NCI-H146 (cell line): ENCODE measurements at places on chromosomes 6 and 20.

- peak; percentile 31 for DNase-seq
These were observed 123.3 kb upstream of the DUSP22 start for GRCh38 chr6:168865-169455.

DNA sequence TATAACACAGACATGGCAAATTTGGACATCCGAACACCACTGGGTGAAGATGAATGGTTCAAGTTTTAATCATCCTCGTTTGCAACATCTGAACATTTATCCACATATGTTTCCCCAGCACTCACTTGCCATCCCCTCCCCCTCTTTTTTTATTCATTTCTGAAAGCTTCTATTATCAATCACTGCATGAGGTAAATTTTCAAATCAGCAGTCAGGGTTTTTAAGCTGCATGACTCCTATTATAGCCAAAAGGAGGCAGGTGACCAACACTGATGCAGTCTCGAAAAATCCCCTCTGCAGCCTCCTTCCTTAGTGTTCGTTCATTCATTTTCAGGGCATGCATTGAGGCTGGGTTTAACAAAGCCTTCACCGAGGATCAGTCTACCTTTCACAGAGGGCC, 530.8 kb upstream of the JARID2 start:
- peak; percentile 55 for DNase-seq

DNA sequence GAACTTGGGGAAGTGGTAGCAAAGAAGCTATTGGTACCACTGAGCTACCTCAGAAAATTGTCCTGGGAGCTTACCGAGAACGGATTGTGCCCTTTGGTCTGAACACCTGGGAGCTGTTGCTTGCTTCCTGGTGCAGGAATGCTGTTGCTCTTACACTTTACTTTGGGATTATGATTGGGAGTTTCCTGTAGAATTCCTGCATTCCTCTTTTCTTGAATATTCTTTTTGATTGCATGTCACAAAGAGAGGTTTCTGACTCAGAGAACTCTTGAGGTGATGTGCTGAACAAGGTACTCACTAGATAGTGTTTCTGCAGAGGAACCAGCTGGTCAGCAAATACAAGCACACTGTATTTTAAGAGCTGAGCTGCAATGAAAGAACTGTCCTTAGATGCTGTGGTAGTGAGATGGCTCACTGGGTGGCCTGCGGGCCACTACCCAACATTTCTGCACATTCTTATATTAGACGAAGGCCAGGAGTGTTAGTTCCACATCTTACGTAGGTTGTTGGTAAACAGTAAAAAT, 35.0 kb downstream of the LRRC1 start:
- no peak for DNase-seq

DNA sequence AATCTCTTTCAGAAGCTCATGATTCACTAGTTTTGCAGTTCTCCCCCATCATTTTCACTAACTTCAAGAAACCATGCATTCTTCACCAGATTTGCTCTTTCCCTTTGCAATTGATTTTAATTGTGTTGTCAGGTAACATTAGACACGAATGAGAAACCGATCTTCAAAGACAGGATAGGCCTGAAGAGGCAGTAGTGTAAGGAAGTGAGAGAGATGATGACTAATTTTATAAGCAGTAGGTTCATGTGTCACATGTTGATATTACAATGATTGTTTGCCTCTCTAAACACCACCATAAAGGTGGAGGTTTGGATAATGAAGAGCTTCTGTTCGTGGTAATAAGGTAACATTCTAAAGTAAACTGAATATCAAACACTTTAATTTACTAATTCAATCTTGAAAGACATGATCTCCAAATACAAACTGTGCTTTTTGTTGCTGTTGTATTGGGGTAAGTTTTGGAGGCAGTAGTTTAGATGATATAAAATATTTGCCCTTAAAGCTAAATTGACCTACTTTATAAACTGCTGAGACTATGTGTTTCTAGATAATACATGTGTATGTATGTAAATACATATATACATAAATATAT, 207.2 kb downstream of the PHACTR1 start:
- DNase-seq = no peak

GRCh38 chr20:48563191-48563870, 264.5 kb downstream of the PREX1 start:
- no peak for DNase-seq

GRCh38 chr20:1286267-1287024, 20.4 kb downstream of the SNPH start:
- DNase-seq = peak; percentile 48

GRCh38 chr6:150297327-150298029, 71.3 kb upstream of the IYD start:
- DNase-seq = no peak

- no peak for DNase-seq
These were observed 11.0 kb upstream of the FOXO3 start for GRCh38 chr6:108549741-108550140.

GRCh38 chr20:13262671-13263360, 41.7 kb downstream of the ISM1 start:
- DNase-seq = no peak

GRCh38 chr6:116471531-116471930, 10.4 kb downstream of the CALHM6 start:
- DNase-seq = no peak

- DNase-seq = no peak
These were observed 568.0 kb downstream of the KIF16B start for GRCh38 chr20:16005021-16005914.

- DNase-seq = no peak
These were observed 94.6 kb downstream of the COL9A1 start for GRCh38 chr6:70208235-70208790.

GRCh38 chr20:21381619-21382018, 15.7 kb downstream of the NKX2-4 start:
- no peak for DNase-seq

GRCh38 chr6:13531956-13532355, 42.4 kb upstream of the SIRT5 start:
- DNase-seq = no peak

- no peak for DNase-seq
These were observed 5.0 kb downstream of the SLC29A1 start for GRCh38 chr6:44228433-44228832.

DNA sequence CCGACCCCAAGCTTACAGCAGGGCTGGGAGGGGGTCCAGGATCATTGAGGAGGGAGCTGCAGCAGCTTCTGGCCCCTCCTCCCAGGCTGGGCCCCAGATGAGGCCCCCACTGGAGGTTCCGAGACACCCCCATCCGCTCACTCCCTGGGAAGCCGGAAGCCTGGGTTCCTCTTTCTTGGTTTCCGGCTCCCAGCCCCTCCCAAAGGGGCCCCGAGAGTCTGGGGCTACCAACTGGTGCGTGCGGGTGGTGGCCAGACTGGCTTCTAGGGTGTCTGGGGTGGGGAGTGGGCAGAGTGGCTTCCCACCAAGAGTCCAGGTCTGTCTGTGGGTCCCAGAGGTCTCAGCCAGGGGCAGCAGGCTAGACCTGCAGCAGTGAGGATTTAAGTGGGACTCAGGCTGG, 2.2 kb downstream of the RGS19 start:
- no peak for DNase-seq

- DNase-seq = peak; percentile 60
These were observed 40.8 kb upstream of the FOXP4 start for GRCh38 chr6:41505122-41506049.

DNA sequence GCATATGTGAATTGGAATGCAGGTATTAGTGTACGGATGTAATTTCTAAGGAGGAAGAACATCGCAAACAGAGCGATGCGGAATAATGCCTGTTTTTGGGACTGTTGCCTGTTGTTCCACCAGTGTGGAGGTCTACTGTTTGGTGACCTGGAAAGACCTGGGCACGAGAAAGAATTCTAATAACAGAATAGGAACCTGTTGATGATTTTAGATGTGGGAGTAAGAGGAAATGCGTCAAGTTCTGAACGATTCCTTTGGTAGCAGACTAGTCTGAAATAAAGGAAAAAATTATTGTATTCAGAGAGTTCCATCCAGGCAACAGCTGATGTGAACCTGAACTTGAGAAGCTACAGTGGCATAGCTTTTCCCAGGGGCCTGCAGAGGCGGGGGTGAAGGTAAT, 192.1 kb downstream of the DTNBP1 start:
- no peak for DNase-seq

GRCh38 chr6:28251661-28252008, 434 bp downstream of the ZKSCAN4 start:
- peak; percentile 24 for DNase-seq

GRCh38 chr6:37759221-37760144, 60.0 kb upstream of the ZFAND3 start:
- no peak for DNase-seq

GRCh38 chr6:126437205-126437604, 97.3 kb downstream of the CENPW start:
- no peak for DNase-seq

GRCh38 chr20:24693466-24694156, 224.2 kb downstream of the SYNDIG1 start:
- DNase-seq = no peak

DNA sequence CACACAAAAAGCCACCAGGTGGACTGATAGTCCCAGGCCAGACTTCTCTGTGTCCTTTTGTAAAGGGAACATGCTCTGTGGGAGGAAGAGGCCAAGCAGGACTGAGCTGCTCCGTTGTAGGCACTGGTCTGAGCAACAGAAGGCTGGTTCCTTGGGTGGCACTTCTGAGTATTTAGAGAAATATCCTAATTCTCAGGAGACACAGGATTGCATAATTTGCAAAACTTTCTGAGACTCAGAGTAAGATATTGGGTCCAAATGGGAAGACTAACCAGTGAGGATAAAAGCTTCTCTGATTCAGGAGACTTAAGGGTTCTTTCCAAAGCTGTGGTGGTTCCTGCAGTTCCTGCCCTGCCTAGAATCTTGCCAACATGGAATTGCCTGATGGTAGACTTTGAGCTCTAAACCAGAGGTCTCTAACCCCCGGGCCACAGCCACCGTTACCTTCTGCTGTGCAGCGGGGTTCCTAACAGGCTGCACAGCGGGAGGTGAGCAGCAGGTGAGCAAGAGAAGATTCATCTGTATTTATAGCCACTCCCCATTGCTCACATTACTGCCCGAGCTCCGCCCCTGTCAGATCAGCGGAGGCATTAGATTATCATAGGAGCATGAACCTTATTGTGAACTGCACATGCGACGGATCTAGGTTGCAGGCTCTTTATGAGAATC, 107.0 kb downstream of the OLIG3 start:
- peak; percentile 72 for DNase-seq

- no peak for DNase-seq
These were observed 2.9 kb downstream of the ZNF335 start for GRCh38 chr20:45968801-45969711.

DNA sequence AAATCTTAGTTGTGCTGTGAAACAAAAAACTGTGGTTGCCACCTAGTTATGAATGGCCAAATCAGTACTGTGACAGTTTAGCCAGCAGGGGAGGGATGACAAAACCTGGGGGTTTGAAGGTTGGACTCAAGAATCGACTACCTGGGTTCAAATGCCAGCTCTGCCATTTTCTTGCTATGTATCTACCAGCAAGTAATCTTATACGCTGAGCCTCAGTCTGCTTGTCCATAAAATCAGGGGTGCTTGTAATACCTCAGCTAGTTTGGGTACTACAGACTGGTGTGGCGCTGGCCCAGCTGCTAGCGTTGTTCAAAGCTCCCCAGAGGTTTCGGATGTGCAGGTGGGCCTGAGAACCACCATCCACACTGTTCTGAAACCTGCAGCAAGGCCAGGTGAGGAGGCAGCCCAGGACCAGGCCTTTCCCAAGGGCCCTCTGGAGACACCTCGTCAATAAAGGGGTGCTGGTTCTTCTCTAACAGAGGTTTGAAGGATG, 40.4 kb downstream of the TRAM2 start:
- DNase-seq = no peak

GRCh38 chr6:66264376-66264775, 557.4 kb upstream of the EYS start:
- no peak for DNase-seq

- DNase-seq = no peak
These were observed 447.3 kb upstream of the CITED2 start for GRCh38 chr6:139821676-139822223.

GRCh38 chr20:47799116-47799715, 13.9 kb upstream of the SULF2 start:
- no peak for DNase-seq

DNA sequence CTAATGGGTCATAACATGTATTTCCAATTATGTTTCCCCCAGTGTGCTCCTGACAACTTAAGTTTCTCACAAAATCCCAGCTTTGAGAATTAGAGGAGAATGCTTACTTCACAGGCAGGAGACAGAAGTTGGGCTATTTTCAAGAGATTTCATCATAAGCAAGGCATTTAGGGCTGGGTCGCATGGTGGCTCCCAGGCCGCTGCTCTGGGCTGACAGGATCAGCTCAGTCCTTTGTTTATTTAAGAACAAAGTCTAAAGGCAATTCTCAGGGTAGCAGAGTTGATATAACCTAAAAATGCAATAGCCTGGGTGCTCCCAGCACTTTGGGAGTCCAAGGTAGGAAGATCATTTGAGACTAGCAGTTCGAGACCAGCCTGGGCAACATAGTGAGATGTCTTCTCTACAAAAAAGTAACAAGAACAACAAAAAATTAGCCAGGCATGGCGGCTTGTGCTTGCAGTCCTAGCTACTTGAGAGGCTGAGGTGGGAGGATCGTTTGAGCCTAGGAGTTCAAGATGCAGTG, 10.9 kb downstream of the FOXQ1 start:
- DNase-seq = no peak

- DNase-seq = no peak
These were observed 16.1 kb downstream of the JPH2 start for GRCh38 chr20:44170816-44171410.

DNA sequence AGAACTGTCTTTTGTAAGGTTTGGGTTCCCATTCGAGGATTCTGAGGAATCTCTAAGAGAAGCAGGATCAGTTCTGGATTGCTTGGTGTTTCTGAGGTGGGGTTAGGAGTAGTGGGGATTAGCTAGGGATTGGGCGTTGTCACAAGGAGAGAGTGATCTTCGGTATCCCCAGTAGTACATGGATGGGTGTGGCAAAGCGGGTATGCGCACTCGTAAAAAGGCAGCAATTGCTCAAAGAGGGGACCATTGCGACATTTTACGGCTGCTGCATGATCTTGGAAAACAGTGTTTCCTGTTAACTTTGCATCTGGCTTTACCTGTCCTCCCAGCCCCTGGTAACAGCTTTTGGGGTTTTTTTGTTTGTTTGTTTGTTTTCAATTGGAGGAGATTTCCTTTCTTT, 9.7 kb upstream of the ZSCAN9 start:
- DNase-seq = no peak

DNA sequence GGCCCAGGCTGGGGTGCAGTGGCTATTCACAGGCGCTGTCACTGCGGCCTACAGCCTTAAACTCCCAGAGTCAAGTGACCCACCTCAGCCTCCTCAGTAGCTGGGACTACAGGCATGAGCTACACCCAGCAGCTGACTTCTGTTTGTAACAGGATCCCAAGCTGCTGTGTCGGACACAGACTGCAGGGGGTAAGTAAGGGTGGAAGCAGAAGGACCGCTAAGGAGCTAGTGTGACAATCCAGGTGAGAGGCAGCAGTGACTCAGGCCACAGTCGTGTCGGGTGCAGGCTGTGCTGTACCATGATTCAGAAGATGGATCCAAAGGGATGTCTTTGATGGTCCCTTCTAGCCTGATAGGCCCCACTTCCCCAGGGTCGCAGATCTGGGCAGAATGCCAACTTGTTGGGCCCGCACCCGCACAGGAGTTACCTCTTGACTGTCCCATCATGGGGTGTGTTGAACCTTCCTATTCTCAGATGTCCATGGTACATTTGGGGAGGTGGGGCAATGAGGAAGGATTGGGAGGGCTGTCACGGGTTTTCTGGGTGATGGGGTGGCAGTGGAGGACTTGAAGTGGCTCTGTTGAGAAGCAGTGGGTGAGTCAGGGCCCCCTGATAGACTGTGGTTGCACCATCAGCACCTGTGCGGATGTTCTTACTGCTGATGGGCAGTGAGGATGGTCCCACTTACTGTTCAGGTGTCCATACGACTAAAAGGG, 25.3 kb downstream of the AAR2 start:
- DNase-seq = no peak

- no peak for DNase-seq
These were observed 543.0 kb downstream of the GRIK2 start for GRCh38 chr6:101936516-101936915.
